Fibroblast of mammary gland (primary cell): ENCODE measurements at places on chromosomes 1 and 21.

DNA sequence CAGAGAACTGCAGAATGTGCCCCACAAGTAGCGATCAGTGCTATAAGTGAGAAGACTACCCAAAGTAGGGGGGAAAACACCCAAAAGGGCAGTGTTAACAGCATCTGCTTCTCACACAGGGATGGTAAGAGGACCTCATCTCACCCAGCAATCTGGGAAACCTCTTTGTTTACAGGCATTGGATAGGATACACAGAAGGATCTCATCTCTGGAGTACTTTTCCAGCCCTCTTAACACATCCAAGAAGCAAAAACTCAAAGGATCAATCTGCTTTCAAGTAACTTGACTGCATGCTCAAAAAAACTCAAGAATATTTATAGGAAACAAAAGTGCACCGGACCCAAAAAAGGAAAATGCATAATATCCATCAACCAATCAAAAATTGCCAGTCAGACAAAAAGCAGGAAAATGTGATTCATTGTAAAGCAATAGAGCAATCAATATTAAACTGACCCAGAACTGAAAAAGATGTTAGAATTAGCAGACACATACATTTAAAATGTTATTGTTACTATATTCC, 311.0 kb upstream of the CXADR start:
- DNase-seq: no peak

DNA sequence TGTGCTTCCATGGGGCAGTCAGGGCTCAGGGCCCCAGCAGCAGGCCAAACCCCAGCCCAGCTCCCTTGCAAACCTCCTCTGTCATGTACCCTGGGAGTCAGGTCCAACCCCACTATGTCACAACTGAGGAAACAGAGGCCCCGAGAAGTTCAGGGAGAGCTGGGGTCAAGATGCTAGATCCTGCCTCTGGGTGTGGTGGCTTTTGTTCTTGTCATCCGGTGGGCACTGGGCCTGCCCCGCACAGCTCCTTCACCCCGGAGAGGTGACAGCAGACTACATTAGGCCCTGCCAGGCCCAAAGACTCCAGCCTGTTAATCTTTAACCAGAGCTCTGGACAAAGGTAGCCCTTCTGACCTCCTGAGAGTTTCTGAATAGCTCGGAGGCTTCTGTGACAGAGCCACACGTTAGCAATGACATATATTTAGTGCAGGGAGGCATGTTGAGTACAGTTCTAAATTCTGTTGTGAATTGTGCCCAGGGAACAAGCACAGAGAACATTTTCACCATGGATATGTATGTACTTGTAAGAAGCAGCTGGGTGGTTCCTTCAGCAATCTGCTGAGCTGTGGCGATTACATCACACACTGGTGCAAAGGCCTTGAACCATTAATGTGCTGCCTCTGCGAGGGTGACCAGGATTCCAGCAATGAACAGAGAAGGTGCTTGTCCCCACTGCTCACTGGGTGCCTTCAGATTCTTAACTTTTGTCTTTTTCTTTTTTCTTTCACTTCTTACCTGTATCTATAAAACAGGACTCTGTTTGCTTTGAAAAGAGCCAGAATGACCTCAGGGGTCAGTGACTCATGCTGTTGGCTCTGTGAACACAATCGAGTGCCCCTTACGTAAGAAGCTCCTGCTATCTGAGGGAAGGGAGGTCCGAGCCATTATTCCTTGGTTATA, 102.8 kb downstream of the RHOU start:
- peak; percentile 91 for DNase-seq

DNA sequence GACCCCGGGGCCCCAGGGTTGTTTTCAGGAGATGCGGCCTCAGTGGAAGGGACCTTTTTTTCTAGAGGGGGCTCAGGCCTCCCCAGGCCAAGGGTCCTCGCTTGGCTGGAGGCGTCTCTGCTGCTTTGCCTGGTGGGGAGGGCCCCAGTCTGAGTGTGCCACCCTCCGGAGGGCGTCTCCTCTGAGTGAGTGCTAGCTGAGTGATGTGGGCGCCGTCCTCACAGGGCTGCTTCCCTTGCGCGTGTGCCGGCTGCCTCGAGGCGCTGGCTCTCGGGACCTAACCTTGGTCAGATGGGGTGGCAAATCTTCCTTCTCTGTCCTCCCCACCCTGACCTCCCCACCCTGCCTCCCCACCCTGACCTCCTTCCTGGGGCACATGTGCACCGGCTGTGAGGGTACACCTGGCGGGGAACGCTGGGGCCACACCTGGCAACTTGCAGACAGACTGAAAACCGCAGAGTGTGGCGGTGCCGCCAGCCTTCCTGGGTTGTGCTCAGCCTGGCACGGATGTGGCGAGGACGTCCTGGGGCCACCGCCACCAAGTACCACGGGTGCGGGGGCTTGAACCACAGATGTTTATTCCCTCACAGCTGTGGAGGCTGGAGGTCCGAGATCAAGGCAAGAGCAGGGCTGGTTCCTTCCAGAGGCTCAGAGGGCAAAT, 93.0 kb upstream of the TTC34 start:
- no peak for DNase-seq

- peak; percentile 17 for DNase-seq
Measured at GRCh38 chr1:54971317-54971791, 9.1 kb upstream of the TMEM61 start.

DNA sequence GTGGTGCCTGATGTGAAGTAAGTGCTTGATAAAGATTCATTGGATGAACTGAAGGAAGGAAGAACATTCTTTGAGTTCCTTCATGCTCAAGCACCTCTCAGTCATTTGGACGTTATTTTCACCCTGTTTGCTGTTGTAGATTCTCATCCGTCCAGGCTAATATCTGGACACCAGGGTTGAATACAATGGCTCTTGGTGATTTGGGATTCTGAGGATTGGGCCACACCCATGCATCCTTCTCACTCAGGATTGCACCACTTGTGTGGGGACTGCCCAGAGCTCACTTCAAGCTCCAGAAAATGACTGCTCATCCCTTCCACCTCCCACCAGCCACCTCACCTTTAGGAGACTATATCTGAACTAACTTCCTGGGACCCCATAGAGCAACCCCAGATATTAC, 117.1 kb upstream of the IPO9 start:
- peak; percentile 54 for DNase-seq

DNA sequence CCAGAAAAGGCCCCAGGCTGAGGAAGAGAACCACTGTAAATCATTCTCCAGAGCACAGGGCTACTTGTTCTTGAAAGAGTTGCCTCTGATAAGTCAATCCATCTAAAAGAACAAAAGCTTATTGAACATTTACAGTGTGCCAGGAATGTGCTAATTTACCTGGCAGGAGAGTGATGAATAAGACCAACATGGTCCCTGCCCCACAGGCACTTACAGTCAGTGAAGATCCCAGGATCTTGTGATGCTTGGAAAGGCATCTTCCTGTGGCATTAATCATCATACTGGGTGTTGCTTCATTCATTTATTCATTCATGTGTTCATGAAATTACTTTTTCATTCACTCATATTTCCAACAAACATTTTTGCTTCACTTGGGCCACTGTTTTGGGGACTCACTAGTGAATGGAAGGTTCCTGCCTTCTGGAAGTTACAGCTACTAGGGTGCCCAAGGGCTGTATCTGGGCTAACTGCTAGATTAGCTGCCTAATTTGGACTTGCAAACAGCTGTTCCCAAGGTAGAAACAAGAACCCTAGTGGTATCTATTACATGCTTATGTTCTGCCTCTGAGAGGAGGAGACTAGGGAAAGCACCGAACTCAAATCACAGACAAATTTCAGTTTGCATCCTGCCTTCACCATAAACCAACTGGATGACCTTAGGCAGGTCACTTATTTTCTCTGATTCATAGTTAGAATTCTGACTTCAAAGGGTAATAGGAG, 133.5 kb downstream of the CLIC6 start:
- DNase-seq: peak; percentile 55

DNA sequence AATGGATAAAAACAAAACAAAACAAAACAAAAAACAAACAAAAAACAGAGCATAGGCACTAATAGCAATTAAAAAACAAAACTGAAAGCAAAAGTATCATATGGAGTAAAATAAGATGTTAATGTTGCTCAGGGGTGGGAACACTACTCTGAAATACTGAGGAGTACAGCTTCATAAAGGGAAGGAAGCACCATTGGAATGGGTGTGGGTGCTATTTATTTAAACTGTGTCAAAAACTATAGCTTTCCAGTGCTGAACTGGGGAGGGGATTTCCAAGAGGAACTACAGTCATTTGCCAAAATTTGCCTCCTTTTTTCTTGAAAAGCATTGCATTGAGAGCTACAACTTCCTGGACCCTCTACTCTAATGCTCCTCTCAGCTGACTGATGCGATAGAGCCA, 40.0 kb downstream of the SPTA1 start:
- no peak for DNase-seq

- DNase-seq: no peak
Measured at GRCh38 chr1:184748740-184749139, 5.9 kb downstream of the EDEM3 start.

- DNase-seq: peak; percentile 58
Measured at GRCh38 chr1:201781437-201781836, 47.5 kb upstream of the IPO9 start.

DNA sequence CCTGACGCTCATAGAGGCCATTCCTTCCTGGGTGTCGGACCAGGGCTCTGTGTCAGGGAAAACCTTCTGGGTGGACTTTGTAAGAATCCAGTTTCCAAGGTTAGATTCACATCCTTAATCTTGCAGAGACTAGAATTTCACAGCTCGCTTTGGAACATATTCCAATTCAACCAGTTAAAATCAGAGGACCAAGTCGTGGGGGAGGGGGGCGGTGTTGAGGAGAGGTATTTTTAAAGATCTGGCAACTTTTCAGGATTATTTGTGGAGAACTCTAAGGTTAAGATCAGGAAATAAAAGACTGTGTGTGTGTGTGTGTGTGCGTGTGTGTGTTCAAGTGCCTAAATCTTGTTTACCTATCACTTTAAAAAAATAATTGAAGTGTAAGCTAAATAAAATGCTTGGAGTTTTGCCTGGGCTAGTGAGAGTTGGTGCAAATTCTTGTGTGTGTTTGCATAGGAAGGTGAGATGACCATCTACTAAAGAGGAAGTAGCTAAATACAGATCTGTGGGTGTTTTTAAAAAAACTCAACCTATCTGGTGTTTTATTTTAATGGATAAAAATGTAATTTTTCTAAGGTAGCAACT, 21.8 kb downstream of the TENT5C start:
- no peak for DNase-seq

GRCh38 chr1:107530543-107530942, 389.7 kb downstream of the NTNG1 start:
- no peak for DNase-seq

DNA sequence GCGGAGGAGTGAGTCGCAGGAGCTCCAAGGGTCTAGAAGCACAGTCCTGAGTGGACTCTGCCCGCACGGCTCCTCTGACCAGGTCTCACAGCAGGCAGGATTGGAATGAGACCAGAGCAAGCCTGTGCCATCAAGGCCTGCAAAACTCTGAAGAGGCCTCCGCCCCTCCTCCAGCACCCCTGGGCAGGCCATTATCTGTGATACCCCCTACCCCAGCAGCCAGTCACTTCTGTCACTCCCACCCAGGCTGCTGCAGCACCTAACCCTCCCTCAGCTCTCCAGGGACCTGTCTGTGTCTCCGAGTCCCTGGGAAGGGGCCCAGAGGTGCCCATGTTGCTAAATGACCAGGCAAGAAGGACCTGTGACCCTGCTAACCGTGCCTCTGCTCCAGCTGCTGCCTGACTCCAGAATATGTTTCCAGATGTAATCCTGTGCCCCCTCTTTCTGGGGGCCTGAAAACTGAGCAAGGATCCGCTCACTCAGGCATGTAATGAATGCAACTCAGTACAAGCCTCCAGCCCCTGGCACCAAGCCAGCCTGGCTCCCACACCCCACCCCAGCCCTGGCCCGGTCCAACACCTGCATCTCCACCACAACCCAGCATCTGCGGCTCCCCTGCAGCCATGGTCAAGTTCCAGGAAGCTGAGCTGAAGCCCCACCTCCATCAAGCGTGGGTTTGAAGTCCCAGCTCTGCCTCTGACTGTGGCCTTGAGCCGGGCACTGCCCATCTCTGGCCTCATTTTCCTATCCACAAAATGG, 22.1 kb upstream of the COL16A1 start:
- DNase-seq: no peak

DNA sequence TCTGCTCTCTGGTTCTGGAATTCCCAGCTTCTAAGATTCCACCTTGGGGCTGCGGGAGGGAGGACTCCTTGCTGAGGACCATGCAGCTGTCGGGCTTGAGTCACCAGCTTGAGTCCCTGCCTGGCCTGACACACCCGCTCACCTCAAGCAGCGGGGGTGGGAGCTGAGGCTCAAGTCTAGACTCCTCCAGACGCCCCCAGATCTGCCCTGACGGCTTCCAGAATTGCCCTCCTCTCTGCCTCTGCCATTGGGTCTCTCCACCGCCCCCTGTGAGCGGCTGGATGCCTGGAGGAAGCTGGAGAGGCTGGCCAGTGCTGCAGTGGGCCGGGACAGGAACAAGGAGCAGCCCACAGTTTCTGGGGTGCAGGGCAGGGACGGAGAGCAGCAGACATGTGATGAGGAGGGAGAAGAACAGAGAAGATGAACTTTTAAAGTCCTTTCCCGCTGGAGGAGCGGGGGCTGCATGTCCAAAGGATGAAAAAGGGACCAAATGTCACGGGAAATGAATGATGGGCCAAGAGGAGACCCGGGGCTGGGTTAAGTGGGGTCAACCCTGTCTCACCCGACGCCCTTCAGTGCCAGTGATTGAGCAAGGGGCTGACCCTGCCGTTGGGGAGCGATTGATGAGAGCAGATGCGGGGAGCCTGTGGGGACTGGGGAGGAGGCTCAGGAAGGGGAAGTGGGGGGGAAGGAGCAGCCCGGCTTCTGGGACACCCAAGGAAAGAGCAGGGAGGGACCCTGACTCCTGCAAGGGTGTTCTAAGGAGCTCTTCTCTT, 13.5 kb downstream of the CRABP2 start:
- DNase-seq: peak; percentile 55

GRCh38 chr1:204746838-204747442, 61.4 kb upstream of the LRRN2 start:
- peak; percentile 48 for DNase-seq

GRCh38 chr1:160542303-160542945, 19.4 kb upstream of the SLAMF6 start:
- peak; percentile 1 for DNase-seq

DNA sequence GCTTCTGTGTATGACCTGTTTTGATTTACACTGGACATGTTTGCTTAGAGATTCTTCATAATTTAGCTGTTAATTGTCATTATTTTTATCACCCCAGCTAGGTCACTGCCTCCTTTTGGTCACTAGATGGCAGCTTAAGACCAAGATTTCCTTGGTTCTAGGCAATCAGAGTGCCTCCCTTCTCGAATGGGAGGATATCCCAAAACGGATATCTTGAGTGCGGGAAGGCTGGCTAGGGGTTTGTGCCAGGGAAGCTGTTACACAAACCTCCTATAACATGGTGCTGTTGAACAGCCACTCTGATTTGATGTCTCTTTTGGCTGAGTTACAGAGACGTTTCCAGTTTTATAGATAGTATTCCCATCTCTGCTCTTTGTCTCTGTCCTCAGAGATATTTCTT, 283.5 kb downstream of the S1PR1 start:
- peak; percentile 48 for DNase-seq

GRCh38 chr1:236472850-236473788, 50.7 kb upstream of the LGALS8 start:
- no peak for DNase-seq

- DNase-seq: peak; percentile 60
Measured at GRCh38 chr1:170063109-170063826, 11.2 kb downstream of the KIFAP3 start.

GRCh38 chr1:246631426-246631825, 65.2 kb downstream of the CNST start:
- peak; percentile 67 for DNase-seq

GRCh38 chr1:155938220-155938627, 3.2 kb upstream of the RXFP4 start:
- DNase-seq: peak; percentile 71

- no peak for DNase-seq
Measured at GRCh38 chr1:43937179-43937865, 3.7 kb downstream of the ARTN start.
